ENCODE measurements at places on chromosomes 3 and 15. TPM values are rescaled to one million over a fixed set of nuclear protein-coding genes. Genes with fewer than 3 reads are reported as not detected.

- DNase-seq = no peak
Observed at GRCh38 chr3:40445062-40445461, 12.1 kb upstream of the RPL14 start.

- no peak for DNase-seq
Observed at GRCh38 chr3:152688313-152688712, 146.6 kb upstream of the P2RY1 start.

Gene OR5H14
- total RNA-seq = not detected

GRCh38 chr15:90095521-90095959 lies 6.7 kb downstream of the IDH2 start:
- no peak for DNase-seq

Gene SLC2A2
- total RNA-seq = not detected

- DNase-seq = no peak
Observed at GRCh38 chr3:185207931-185208746, 45.7 kb downstream of the EHHADH start.

- no peak for DNase-seq
Observed at GRCh38 chr3:134693226-134693625, 42.4 kb upstream of the KY start.

- DNase-seq = no peak
Observed at GRCh38 chr3:29936054-29936453, 655.2 kb downstream of the RBMS3 start.

Gene AGBL1
- total RNA-seq = not detected

DNA sequence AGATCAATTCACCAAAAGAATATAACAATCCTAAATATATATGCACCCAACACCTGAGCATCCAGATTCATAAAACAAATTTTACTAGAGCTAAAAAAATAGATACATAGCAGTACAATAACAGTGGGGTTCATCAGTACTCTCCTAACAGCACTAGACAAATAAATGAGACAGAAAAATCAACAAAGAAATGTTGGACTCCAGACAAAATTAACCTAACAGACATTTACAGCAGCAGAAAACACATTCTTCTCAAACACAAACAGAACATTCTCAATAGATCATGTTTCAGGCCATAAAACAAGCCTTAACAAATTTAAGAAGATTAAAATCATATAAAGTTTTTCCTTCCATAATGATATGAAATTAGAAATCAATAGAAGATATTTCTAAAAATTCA lies 124.8 kb upstream of the NECTIN3 start:
- DNase-seq = no peak

Gene SLC15A2
- 4.3 TPM for total RNA-seq

Gene SPTSSB
- total RNA-seq = not detected

DNA sequence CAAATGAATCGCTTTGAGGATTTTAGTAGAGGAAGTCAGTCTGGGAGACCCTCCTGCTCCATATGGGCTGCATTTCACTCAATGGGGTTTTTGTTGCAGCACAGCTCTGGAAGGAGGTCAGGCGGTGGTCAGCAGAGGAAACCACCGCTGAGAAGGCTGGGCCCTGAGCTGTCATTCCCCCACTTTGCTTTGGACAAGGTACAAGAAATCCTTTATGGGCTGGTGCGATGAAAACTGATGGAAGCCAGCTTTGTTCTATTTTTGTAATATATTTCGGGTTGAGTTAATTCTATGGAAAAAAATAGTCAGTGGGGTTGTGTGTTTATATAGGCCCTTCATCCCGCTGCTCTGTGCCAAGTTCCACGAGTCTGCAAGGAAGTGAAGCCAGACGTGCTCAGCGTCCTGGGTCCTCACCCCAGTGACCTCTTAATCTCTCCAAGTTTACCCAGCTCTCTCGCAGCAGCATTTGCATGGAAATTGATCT lies 157.1 kb upstream of the TMC3 start:
- no peak for DNase-seq

DNA sequence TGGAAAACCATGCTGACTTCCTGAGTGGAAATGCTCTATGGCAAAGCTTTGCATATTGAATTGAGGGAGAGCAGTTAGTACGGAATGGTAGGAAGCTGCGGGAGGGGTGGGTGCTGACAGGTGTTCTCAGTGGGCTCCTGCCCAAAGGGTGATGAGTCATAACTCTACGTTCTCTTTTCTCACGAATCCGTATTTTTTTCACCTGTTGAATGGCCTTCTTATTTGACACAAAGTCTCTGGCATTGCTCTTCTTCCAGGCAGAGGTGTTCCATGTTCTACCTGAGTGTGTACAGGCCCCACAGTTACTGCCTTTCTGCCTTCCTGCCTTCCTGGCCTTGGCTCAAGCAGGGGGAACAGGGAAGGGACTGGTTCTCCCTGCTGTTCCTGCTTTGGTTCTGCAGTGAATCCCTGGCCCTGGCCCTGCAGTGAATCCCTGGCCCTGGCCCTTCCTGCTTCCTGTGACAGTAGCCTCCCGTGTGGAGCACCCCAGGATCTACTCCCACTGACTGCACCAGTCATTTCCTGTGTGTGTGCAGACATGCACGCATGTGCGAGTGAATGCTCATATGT lies 31.9 kb downstream of the TRAK1 start:
- DNase-seq = no peak

DNA sequence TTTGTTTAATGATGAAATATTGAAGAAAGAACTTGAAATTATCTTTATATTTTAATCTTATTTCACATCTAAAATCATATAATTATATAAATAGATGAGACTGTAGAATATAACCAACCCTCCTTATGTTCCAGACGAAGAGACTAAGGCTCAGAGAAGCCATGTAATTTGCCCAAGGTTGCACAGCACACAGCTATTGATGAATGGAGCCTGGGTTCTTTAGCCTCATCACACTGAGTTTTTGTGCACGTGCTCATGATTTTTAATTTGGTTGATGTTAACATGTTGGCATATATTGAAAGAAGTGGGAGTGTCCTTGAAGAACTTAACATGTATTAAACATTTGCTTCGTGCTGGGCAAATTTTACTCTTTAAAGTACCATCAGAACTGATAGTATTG lies 151.6 kb downstream of the FNDC3B start:
- no peak for DNase-seq

Gene TCTA
- total RNA-seq = 38.0 TPM

Gene LYZL4
- total RNA-seq = not detected

Gene DUOXA2
- not detected for total RNA-seq

- no peak for DNase-seq
Observed at GRCh38 chr3:9218514-9218846, 31.0 kb downstream of the SRGAP3 start.

Gene HAUS2
- 20.0 TPM for total RNA-seq

DNA sequence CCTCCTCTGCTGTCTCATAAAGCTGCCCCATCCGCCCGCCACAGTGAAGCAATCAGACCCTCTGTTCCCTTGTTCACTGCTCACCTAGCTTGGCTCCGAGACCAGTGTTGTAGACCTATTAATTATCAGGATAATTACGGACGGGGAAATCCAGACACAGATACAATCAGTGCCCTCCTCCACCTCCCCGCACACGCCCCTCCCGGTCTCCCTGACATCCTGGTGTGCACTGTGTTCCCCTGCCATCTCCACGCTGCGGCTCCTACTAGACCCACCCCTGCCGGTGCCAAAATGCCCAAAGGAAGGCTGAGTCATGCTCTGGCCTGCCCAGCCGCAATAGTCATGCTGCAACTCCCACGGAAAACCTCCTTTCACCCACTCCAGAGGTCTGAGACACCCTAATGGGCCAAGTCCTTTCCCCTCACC lies 277.3 kb upstream of the TLE3 start:
- no peak for DNase-seq

GRCh38 chr3:158696618-158697017 lies 24.2 kb upstream of the LXN start:
- DNase-seq = no peak

GRCh38 chr3:4509043-4509442 lies 15.9 kb downstream of the ITPR1 start:
- DNase-seq = no peak

Gene WWTR1
- 1.1 TPM for total RNA-seq

GRCh38 chr15:57375827-57376695 lies at the start of gene CGNL1:
TSS of gene CGNL1 (plus strand) at chr15:57376505. CDS start at chr15:57438000, 61,495 bp downstream.
- no peak for DNase-seq

DNA sequence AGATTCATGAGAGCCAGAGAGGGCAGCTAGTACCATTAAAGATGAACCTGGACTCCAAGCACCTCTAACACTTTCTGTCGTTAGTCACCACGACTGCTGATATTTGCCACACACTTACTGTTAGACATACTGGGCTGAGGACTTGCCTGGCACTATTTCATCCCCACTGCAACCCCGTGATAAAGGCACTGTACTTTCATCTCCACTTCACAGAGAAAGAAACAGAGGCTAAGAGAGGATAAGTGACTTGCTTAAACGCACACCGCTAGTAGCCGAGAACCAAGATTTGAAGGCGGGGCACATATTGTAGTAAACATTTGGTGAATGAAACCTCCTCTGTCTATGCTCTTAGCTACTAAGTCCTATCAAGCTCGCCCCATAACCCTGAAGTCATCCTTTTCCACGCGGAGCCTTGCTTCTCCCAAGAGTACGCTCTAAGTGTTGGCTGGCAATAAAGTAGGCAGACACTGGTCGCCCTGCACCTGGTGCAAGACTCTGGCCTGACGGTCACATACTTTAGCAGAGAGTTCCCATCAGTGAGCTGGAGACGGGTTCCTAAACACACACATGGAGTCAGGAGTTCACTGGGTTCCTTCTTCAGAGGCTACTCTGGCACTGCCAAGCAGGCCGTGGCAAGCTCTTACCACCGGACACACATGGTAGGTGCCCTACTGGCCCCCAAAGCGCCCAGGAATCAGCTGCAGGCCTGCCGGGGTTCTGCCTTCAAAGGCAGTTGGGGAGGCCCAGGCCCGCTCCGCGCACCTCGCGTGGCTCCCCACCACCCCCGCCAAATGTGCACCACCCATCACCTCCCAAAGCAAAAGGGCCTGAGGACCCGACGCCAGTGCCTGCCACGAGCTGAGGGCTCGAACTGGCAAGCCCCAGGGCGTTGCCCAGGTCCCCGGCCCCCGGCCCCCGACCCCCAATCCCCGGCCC lies 951 bp downstream of the POMGNT2 start:
- peak; percentile 9 for DNase-seq

Gene CCR8
- 5.3 TPM for total RNA-seq
